ENCODE measurements at places on chromosomes 13 and 19.

DNA sequence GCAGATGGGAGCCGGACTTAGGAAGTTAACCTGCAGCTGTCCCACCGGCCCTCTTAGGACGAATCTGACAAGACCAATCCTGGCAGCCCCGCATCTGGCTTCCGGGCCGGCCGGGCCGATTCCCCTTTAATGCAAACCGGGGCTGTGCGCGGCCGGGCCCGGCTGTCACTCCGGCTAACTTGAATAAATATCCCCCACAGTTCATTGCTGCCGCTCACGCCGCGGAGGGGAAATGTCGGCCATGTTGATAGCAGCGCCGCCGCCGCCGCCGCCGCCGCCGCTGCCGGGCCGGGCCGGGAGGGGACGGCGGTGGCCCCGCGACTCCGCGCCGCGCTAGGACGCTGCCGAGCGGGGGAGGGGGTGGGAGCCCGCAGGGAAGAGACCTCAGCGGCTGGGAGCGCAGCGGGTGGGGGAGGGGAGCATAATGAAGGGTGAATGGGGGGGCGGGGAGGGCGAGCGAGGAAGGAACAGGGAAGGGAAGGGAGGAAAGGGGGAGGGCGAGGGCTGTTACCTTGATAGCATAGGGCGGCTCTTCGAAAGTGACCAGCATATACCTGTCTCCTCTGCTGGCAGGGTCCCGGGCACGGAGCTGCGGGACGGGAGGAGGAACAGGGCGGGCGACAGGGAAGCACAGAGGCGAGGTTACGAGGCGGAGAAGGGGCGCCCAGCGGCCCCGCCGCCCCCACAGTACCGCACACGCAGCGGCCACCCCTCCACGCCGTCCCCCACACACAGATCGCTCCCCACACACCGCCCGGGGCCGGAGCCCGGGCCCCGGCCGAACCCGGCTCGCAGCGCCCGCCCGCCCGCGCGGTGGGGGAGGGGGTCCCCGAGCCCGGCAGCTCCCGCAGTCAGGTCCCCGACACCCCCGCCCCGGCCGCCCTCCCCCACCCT lies 1.1 kb downstream of the INTS6 start:
- peaks cover 31% of the 10 kb centered on the region for H3K36me3 ChIP-seq
- ATAC-seq, result peak; percentile 40
- H3K27me3 ChIP-seq, result no peaks in the 10 kb centered on the region
- H3K4me1 ChIP-seq, result peaks cover 38% of the 10 kb centered on the region
- peak overlapping the region; percentile 91 for H3K27ac ChIP-seq

GRCh38 chr13:84973661-84974060 lies 825.6 kb downstream of the SLITRK6 start:
- H3K36me3 ChIP-seq, result no peaks in the 10 kb centered on the region
- H3K27me3 ChIP-seq, result no peaks in the 10 kb centered on the region
- peak overlapping the region; percentile 55 for H3K4me3 ChIP-seq

DNA sequence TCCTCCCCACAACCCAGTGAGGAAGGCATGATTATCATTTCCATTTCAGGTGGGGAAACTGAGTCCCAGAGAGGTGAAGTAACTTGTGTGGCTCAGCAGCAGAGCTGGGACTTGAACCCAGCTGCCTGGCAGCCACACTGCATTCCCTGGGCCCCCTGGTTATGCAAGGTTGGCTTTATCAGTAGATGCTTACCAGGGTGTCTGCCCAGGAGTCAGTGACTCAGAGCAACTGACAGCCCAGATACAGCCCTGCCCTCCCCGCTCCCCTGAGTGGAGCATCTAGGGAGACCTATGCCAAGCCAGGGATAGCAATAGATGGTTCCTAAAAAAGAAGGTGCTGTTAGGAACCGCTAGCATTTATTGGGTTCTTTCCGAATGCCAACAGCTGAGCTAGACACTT lies 5.9 kb downstream of the IGLON5 start:
- no peak for ATAC-seq
- H3K4me3 ChIP-seq, result no peak overlapping the region
- H3K27ac ChIP-seq, result no peak overlapping the region
- H3K4me1 ChIP-seq, result peaks cover 13% of the 10 kb centered on the region
- peaks cover 56% of the 10 kb centered on the region for H3K27me3 ChIP-seq
- H3K36me3 ChIP-seq, result no peaks in the 10 kb centered on the region

DNA sequence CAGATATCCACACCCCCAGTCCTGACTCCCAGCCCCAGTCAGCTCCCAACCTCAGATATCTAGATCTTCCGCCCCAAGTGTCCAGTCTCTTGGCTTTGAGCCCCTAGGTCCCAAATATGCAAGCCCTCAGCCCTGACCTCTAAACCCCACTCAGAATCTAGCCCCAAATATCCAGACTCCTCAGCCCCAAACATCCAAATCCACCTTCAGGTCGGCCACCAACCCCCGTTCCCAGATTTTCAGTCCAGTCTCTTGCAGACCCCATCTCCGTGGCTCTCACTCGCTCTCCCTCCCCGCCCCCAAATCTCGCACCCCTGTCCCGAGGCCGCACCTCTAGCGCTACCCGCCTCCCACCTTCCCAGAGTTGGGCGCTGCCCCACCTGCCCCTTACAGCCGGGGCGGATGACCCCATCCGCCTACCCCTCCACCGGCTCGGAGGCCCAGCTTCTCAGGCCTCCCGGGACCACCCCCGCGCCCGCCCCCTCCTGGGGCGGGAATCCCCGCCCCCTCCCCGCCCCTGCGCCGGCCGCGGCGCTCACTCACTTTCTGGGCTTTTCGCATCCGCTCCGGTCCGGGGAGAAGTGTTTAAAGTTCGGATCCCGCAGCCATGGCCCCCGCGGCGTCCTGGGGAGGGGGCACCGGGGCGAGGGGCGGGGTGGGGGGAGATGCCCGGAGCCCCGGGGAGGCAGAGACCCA lies 604 bp downstream of the ERFL start:
- H3K27ac ChIP-seq, result no peak overlapping the region
- H3K4me3 ChIP-seq, result no peak overlapping the region
- ATAC-seq, result no peak

- no peak overlapping the region for H3K4me3 ChIP-seq
- no peak for ATAC-seq
- H3K27me3 ChIP-seq, result peaks cover 24% of the 10 kb centered on the region
- H3K27ac ChIP-seq, result no peak overlapping the region
Observed at GRCh38 chr13:94411747-94412146, 67.7 kb downstream of the DCT start.

- no peak overlapping the region for H3K4me3 ChIP-seq
- peaks cover 5% of the 10 kb centered on the region for H3K4me1 ChIP-seq
Observed at GRCh38 chr19:4602173-4602788, 37.0 kb upstream of the TNFAIP8L1 start.

- no peaks in the 10 kb centered on the region for H3K36me3 ChIP-seq
- H3K27me3 ChIP-seq, result peaks cover 40% of the 10 kb centered on the region
- H3K4me3 ChIP-seq, result no peak overlapping the region
- peaks cover 10% of the 10 kb centered on the region for H3K4me1 ChIP-seq
Observed at GRCh38 chr13:112623051-112623711, 35.2 kb upstream of the TUBGCP3 start.

GRCh38 chr19:33366127-33366526 lies 7.4 kb upstream of the CEBPG start:
- H3K36me3 ChIP-seq, result no peaks in the 10 kb centered on the region
- no peak for ATAC-seq
- H3K27me3 ChIP-seq, result peaks cover 17% of the 10 kb centered on the region
- H3K4me1 ChIP-seq, result no peaks in the 10 kb centered on the region
- no peak overlapping the region for H3K4me3 ChIP-seq

DNA sequence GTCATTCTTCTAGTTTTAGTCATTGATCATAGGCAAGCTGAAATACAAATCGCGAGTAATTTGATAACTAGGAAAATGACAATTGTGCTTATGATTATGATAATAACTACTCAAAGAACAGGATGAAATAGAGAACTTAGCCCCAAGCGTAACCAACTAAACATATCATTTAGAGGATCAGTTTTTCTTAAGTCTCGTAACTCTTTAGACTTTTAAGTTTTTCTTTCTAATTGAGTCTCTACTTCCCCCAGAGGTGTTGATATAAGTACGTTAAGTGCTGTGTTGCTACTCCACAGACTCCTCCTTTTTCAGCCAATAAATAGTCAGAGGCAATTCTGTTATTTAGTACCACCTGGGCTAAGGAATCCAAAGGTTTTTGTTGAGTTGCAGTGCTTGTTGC lies 96.3 kb downstream of the NHLRC3 start:
- no peaks in the 10 kb centered on the region for H3K4me1 ChIP-seq
- no peak overlapping the region for H3K27ac ChIP-seq
- no peaks in the 10 kb centered on the region for H3K36me3 ChIP-seq
- H3K27me3 ChIP-seq, result peaks cover 16% of the 10 kb centered on the region

DNA sequence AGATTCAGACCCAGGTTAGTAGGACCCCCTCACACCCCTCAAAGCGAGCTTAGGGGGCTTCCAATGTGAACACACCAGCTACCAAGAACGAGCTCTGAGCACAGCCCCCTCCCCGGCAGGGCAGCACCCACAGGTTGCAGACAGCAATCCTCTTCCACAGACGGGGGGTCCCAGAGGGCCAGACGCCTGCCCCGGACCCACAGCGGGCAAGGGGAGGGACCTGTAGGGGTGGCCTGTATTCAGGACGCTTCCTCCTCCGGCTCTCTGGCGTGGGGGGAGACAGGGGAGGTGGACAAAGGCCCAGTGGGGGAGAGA lies 4.8 kb downstream of the TTYH1 start:
- H3K27me3 ChIP-seq, result peaks cover 67% of the 10 kb centered on the region
- peaks cover 11% of the 10 kb centered on the region for H3K4me1 ChIP-seq
- no peak overlapping the region for H3K4me3 ChIP-seq
- no peak overlapping the region for H3K27ac ChIP-seq
- no peak for ATAC-seq

DNA sequence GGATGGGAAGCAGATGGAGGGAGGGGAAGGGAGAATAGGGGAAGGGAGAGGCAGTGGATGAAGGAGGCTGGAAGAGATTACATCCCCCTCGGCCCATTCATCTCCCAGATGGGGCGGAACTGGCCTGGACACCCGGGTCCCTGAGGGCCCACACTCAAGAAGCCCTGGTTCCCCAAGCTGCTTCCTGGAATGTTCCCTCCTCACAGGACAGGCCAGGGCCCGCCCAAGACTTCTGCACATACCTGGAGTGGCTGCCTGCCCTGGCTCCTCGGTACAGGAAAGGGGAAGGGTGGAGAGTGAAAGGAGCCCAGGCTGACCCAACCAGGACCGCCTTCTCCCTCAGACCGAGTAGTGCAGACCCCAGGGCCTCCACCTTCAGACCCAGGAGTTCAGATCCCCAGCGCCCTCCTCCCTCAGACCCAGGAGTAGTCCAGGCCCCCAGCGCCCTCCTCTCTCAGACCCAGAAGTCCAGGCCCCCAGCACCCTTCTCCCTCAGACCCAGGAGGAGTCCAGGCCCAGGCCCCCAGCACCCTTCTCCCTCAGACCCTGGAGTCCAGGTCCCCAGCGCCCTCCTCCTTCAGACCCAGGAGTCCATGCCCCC lies 489 bp downstream of the NTF4 start:
- no peak overlapping the region for H3K4me3 ChIP-seq
- H3K36me3 ChIP-seq, result no peaks in the 10 kb centered on the region
- no peak overlapping the region for H3K27ac ChIP-seq

- peaks cover 15% of the 10 kb centered on the region for H3K4me1 ChIP-seq
- no peak overlapping the region for H3K4me3 ChIP-seq
- no peaks in the 10 kb centered on the region for H3K36me3 ChIP-seq
- peak overlapping the region; percentile 8 for H3K27ac ChIP-seq
Observed at GRCh38 chr13:110341445-110342244, 34.6 kb downstream of the COL4A2 start.

DNA sequence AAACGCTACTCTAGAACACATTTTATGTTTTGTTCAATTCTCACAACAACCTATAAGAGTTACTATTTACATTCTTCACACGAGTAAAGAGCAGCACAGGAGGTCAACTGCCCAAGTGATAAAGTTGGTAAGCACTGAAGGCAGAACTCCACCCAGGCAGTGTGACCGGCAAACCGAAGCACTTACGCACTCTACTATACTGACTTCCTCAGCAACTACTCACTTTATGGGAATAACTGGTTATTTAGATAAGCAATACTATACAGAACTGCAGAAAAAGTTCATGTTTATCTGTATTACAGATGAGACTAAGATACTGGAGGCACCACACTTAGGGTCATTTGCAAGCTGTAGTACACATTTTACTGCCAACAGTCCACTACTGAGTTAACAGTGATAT lies 28.8 kb downstream of the FOXO1 start:
- no peaks in the 10 kb centered on the region for H3K27me3 ChIP-seq
- no peaks in the 10 kb centered on the region for H3K36me3 ChIP-seq
- ATAC-seq, result peak; percentile 58
- peak overlapping the region; percentile 50 for H3K4me3 ChIP-seq
- peaks cover 74% of the 10 kb centered on the region for H3K4me1 ChIP-seq

- no peak overlapping the region for H3K27ac ChIP-seq
- ATAC-seq, result no peak
- H3K4me1 ChIP-seq, result peaks cover 13% of the 10 kb centered on the region
- no peaks in the 10 kb centered on the region for H3K27me3 ChIP-seq
- no peak overlapping the region for H3K4me3 ChIP-seq
Observed at GRCh38 chr13:79799059-79799867, 318.3 kb downstream of the NDFIP2 start.

GRCh38 chr19:8174706-8175105 lies 25.3 kb upstream of the FBN3 start:
- H3K4me3 ChIP-seq, result no peak overlapping the region
- no peak overlapping the region for H3K27ac ChIP-seq
- no peak for ATAC-seq
- no peaks in the 10 kb centered on the region for H3K36me3 ChIP-seq
- no peaks in the 10 kb centered on the region for H3K4me1 ChIP-seq

GRCh38 chr13:36188441-36188840 lies 25.9 kb downstream of the SOHLH2 start:
- H3K27ac ChIP-seq, result no peak overlapping the region
- no peaks in the 10 kb centered on the region for H3K27me3 ChIP-seq
- no peaks in the 10 kb centered on the region for H3K36me3 ChIP-seq
- no peaks in the 10 kb centered on the region for H3K4me1 ChIP-seq

DNA sequence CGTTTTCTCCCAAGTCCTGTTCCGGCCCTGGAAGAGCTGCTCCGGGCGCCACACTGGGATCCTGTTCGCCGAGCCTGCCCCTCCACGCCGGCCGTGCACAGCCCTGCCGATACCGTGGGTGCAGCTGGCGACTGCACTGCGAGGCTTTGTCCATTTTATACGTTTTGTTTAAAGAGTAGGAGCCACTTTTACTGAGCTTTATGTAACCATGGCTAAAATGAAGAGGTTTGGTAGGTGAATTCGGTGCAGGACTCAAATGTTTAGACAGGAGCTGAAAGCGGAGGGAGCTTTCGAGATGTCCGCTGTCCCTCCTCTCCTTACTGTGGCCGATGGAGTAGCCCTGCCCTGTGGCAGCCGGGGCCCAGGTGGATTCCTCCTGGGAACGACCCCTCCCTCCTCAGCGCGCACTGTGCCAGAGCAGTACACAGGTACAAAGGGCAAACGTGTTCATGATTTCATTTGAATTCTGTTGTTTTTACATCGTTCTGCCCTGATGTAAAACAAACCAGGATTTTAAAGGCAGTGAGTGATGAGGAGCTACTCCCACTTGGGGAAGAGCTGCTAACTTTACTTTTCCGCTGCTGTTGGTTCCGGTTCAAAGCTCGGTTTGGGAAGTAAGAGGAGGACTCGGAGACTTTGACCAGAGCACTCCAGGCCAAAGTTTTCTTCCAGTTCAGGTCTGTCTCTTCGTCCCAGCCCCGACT lies 1.7 kb downstream of the COL4A2 start:
- peaks cover 77% of the 10 kb centered on the region for H3K27me3 ChIP-seq
- no peak overlapping the region for H3K27ac ChIP-seq
- H3K4me1 ChIP-seq, result no peaks in the 10 kb centered on the region
- no peak overlapping the region for H3K4me3 ChIP-seq
- H3K36me3 ChIP-seq, result no peaks in the 10 kb centered on the region

- no peak for ATAC-seq
- H3K27me3 ChIP-seq, result no peaks in the 10 kb centered on the region
- H3K4me3 ChIP-seq, result no peak overlapping the region
Observed at GRCh38 chr13:21117104-21117809, 55.9 kb upstream of the LATS2 start.

- no peaks in the 10 kb centered on the region for H3K4me1 ChIP-seq
- no peak for ATAC-seq
- H3K36me3 ChIP-seq, result no peaks in the 10 kb centered on the region
Observed at GRCh38 chr13:37385956-37386670, 212.5 kb downstream of the POSTN start.

Data from stimulated activated memory B cell treated with anti-CD40 and anti-IgM and Interleukin-4, amounts not matched to agents 10 μg/mL and 1 μg/mL and 100 μg/mL, for 72 hours (primary cell).